ENCODE measurements at places on chromosomes 4 and X.

DNA sequence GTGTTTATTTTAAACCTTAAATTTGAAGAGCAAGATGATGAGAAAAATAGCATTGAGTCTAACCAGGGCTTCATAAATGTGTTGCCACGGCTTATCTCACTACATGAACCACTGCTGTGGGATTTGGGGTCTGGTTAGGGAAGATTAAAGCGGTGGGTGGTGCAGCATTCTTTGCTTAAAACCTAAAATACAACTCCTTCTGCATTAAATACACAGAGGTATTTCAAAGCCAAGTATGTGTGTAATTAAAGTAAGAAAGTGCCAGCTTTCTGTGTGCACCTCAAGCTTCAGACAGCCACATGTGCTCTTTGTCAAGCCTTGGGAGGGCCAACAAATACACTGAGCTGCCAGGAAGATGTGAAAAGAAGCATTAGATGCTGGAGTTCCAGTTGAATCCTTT is 128.0 kb downstream of the CPE start:
- DNase-seq = no peak

GRCh38 chr4:112214390-112215264 is 17.0 kb upstream of the AP1AR start:
- DNase-seq = no peak

DNA sequence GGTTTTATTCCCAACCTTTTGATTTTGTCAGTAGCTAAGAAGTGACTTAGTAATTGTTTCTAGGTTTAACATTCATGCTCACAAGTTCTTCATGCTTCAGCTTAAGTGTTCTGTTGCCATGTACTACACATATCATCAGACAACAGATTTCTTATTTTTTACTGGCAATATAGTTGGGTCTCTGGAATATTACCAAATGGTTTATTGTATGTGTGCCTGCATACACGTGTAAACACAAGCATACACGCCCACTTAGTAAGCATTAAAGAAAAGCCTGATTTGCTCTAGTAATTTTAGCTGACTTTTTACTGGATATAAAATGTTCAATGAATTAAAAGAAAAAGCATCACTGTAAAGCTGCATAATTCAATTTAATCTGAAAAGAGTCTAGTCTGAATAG is 199.8 kb downstream of the CAMK2D start:
- DNase-seq = no peak

DNA sequence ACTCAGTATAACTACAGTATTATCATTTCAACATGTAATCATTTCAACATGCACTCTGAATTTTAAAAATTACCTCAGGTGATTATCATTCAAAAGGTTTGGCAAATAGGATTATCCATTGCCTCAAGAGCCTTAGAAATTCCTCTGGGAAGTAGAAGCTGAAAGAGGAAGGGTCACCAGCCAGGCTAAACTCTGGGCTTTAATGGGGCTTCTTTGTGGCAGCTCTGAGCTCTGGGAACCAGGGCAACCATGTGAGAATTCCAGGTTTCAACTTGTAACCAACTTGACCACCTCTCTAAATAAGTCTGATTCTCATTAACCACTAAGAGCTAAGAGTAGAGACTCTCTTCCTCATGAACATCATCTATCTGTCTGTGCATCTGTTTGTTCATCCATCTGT is 117.2 kb upstream of the MED14 start:
- DNase-seq = no peak

DNA sequence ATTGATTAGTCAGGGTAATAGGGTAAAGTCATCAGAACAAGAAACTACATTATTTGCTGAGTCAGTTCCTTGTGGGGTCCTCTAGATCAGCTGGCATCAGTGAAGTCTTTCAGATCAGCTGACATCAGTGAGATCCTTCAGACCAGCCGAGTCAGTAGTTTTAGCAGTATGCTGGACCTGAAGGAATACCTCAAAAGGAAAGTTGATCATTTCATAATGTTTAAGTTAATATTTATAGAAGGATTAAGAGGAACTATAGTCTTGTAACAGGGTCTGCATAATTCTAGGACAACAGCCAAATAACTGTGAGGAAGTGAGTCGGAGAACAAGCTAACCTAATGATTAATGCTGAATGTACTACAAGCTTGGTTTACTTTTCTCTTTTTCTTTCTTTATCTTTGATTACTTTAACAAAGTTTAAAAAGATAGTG is 958 bp upstream of the UGT2B7 start:
- DNase-seq = no peak

DNA sequence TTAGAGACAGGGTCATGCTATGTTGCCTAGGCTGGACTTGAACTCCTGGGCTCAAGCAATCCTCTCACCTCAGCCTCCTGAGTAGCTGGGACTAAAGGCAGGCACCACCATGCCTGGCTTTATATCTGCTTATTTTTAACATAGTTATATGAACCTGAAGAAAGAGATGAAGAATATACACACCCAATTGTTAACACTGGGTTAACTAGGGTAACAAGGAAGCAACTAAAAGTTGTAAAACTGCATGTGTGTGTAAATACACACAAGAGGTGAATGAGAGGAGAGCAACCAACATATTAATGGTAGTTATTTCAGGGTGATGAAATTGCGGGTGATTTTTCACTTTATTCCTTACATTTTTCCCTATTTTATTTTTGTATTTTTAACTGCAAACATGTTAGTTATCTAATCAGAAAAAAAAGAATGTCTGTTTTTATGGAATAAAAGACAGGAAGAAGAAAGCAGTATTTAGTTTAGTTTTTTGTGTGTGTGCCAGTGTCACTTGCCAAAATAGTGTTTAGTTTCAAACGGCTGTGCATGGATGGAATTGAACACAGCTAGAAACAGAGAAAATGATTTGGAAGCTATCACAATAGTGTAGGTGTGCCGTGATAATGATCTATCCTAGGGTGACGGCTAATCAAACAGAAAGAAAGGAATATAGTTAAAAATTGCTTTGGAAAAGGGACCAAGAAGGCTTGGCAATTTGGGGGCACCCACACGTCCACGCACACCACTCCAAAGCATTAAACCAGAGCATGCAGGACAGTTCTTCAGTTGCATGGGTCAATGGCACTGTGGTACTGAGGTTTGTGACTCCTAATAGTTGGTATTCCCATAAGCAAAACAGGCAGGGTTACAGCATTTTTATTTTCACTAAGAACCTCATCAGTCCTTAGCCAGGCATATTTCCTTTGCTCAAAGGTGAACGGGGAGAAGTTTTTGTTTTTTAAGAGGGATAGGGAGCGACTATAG is 89.1 kb upstream of the KLHL13 start:
- no peak for DNase-seq

GRCh38 chr4:82624819-82625218 is 63.0 kb upstream of the TMEM150C start:
- no peak for DNase-seq

- no peak for DNase-seq
Measured at GRCh38 chr4:124095621-124096020, 616.9 kb downstream of the ANKRD50 start.

Measured in NCI-H2107 (cell line).